Trophoblast cell (in vitro differentiated cells and primary cell): ENCODE measurements at places on chromosomes 13 and 19.
A peak's percentile ranks its signal among the peaks of the same experiment; 100 is the strongest.

DNA sequence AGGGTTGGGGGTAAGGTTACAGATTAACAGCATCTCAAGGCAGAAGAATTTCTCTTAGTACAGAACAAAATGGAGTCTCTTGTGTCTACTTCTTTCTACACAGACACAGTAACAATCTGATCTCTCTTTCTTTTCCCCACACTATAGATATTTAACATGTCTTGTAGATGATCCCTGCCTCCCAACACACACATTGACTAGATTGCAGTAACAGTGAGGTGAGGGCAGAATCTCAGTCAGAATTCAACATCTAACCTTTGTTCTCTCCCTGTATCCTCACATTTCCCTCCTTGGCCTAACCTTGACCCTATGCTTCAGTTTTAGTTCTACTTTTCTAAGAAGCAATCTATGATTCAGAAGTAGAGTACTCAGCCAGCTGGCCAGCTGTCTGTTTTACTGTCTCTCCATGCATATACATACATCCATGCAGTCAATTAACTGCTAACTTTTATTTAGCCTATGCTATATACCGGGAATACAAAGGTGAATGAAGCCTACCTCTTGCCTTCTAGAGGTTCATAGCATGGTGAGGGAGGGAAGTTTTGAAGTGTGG lies 18.1 kb downstream of the DNAJC15 start:
- no peaks in the 10 kb centered on the region for H3K27me3 ChIP-seq
- H3K36me3 ChIP-seq = no peaks in the 10 kb centered on the region
- H3K27ac ChIP-seq = peak overlapping the region; percentile 36

DNA sequence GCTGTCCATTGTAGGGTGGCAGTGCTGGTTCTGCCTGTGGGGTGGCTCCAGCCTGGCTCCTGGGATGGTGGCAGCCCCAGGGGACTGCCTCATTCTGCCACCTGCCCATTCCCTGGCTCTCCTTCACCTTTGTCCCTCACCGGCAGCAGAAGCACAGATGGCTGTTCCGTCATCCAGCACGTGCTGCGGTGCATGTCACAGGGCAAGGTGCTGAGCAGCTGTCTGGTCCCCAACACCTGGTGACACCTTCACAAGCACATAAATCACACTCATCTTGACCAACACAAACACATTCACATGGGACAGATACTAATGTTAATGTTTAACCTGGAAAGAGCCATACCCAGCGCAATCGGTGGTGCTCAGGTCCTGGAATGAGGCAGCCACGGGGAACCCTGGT lies 126.8 kb downstream of the UQCRFS1 start:
- no peaks in the 10 kb centered on the region for H3K4me1 ChIP-seq
- no peak overlapping the region for H3K4me3 ChIP-seq
- no peaks in the 10 kb centered on the region for H3K27me3 ChIP-seq
- no peak for DNase-seq
- H3K27ac ChIP-seq = no peak overlapping the region
- no peaks in the 10 kb centered on the region for H3K36me3 ChIP-seq

- no peaks in the 10 kb centered on the region for H3K36me3 ChIP-seq
- no peak overlapping the region for H3K27ac ChIP-seq
- H3K4me3 ChIP-seq = no peak overlapping the region
- no peak for DNase-seq
- H3K27me3 ChIP-seq = no peaks in the 10 kb centered on the region
These were observed 369.4 kb downstream of the OLFM4 start for GRCh38 chr13:53398051-53398450.

- H3K4me1 ChIP-seq = no peaks in the 10 kb centered on the region
- H3K27ac ChIP-seq = no peak overlapping the region
- no peak overlapping the region for H3K4me3 ChIP-seq
- H3K36me3 ChIP-seq = no peaks in the 10 kb centered on the region
- H3K27me3 ChIP-seq = no peaks in the 10 kb centered on the region
These were observed 122.2 kb downstream of the MAB21L1 start for GRCh38 chr13:35354285-35354684.

DNA sequence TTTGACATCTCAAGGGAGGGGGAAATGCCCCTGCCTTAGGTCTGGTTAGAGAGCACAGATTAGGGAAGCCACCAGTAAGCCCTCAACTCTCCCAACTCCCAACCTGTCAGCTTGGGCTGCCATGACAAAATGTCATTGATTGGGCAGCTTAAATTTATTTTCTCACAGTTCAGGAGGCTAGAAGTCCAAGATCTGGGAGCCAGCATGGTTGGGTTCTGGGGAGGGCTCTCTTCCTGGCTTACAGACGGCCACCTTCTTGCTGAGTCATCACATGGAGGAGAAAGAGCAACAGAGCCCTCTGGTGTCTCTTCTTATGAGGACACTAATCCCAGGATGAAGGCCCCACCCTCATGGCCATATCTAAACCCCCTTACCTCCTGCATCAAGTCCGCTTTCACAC lies 24.2 kb downstream of the C19orf12 start:
- no peaks in the 10 kb centered on the region for H3K27me3 ChIP-seq
- H3K36me3 ChIP-seq = no peaks in the 10 kb centered on the region
- peak; percentile 63 for DNase-seq
- no peak overlapping the region for H3K4me3 ChIP-seq
- H3K4me1 ChIP-seq = no peaks in the 10 kb centered on the region

DNA sequence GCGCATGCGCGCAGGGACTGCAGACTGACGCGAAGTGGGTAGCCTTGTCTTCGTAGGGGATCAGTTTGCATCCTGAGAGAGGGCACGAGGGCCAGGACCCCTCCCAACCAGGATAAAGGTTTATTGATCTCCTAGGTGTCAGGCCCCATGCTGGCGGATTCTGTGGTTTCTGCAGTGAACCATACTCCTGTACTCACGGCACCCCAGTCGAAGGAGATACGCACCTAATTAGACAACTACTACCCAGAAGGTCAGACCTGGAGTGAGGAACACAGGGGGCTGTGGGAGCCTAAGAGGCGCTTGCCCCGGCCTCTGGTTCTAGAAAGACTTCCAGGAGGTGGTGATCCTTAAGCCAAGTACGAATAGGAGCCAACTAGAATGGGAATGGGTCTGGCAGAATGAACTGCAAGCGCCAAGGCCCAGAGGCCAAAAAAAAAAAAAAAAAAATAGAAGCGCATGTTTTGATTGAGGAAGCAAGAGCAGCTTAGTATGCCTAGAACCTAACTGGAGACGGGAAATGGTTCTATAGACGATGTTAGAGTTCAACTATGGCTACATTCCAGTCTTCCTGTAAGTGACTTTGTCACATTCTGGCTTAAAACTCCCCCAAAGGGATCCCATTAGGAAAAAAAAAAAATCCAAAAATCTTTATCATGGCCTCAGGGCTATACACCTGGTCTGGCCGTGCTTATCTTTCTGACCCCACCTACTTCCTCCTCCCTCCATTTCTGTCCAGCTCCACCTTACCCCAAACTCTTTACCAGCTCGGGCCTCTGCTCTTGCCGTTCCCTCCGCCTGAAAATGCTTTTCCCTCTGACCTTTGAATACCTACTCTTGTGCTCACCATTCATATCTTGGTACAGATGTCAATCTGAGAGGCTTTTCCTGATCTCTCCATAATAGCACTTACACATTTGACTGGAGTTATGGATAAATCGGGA lies 902 bp upstream of the ZNF428 start:
- H3K4me1 ChIP-seq = peaks cover 7% of the 10 kb centered on the region
- H3K4me3 ChIP-seq = peak overlapping the region; percentile 76
- H3K27ac ChIP-seq = peak overlapping the region; percentile 78

- no peaks in the 10 kb centered on the region for H3K27me3 ChIP-seq
- no peak overlapping the region for H3K4me3 ChIP-seq
- peaks cover 31% of the 10 kb centered on the region for H3K4me1 ChIP-seq
- H3K27ac ChIP-seq = peak overlapping the region; percentile 83
- DNase-seq = peak; percentile 70
- no peaks in the 10 kb centered on the region for H3K36me3 ChIP-seq
These were observed 11.9 kb upstream of the GDF15 start for GRCh38 chr19:18373892-18374629.

DNA sequence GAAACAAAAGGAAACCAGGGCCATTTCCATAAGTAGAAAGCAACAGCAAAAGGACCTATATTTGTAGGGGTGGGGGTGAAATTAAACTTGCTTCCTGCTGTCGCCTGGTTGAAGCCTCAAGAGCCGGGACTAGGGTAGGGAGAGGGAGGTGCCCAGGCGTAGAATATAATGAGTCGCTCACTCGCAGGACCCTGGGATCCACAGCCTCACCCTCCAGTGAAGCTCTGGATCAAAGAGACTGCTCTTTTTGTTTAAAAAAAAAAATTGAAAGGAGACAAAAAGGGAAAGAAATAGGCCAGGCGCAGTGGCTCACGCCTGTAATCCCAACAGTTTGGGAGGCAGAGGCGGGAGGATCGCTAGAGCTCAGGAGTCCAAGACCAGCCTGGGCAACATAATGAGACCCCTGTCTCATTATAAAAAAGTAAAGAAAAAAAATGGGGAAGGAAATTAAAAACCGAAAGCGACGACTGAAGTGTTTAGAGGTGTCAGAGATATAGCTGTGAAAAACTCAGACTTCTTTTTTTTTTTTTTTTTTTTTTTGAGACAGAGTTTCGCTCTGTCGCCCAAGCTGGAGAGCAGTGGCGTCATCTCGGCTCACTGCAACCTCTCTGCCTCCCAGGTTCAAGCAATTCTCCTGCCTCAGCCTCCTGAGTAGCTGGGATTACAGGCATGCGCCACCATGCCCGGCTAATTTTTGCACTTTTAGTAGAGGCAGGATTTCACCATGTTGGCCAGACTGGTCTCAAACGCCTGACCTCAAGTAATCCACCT lies 10.9 kb upstream of the ADGRE5 start:
- H3K4me1 ChIP-seq = no peaks in the 10 kb centered on the region
- DNase-seq = no peak
- no peaks in the 10 kb centered on the region for H3K36me3 ChIP-seq
- no peak overlapping the region for H3K4me3 ChIP-seq

- DNase-seq = no peak
- H3K4me1 ChIP-seq = peaks cover 4% of the 10 kb centered on the region
- no peaks in the 10 kb centered on the region for H3K36me3 ChIP-seq
These were observed 35.6 kb upstream of the SPATA13 start for GRCh38 chr13:24124789-24125476.

- H3K36me3 ChIP-seq = no peaks in the 10 kb centered on the region
- no peak overlapping the region for H3K4me3 ChIP-seq
- H3K4me1 ChIP-seq = no peaks in the 10 kb centered on the region
- H3K27me3 ChIP-seq = no peaks in the 10 kb centered on the region
- DNase-seq = no peak
- H3K27ac ChIP-seq = no peak overlapping the region
These were observed 1887.4 kb downstream of the PCDH9 start for GRCh38 chr13:65342541-65343337.

DNA sequence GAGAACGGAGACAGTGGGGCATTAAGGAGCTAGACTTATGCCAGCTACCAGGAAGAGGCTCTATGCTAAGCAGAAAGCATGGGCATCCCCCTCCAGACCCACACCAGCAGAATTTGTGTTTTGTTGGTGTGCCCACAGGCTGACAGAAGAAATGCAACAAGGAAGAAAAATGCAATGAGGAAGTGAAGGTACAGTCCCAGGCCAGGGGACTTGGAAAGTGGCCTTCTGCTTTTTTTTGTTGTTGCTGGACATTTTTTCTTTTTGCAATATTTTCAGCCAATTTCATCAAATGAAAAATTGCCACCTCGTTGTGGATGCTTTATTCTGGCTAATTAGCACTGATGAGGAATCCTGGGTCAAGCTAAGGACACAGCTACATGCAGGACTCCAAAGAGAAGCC lies 167.7 kb downstream of the TSHZ3 start:
- no peaks in the 10 kb centered on the region for H3K4me1 ChIP-seq
- H3K4me3 ChIP-seq = no peak overlapping the region
- no peak overlapping the region for H3K27ac ChIP-seq

GRCh38 chr19:57103573-57104277 lies 16.1 kb upstream of the USP29 start:
- no peak overlapping the region for H3K27ac ChIP-seq
- peak; percentile 14 for DNase-seq
- H3K36me3 ChIP-seq = no peaks in the 10 kb centered on the region
- H3K4me3 ChIP-seq = no peak overlapping the region
- H3K4me1 ChIP-seq = no peaks in the 10 kb centered on the region

DNA sequence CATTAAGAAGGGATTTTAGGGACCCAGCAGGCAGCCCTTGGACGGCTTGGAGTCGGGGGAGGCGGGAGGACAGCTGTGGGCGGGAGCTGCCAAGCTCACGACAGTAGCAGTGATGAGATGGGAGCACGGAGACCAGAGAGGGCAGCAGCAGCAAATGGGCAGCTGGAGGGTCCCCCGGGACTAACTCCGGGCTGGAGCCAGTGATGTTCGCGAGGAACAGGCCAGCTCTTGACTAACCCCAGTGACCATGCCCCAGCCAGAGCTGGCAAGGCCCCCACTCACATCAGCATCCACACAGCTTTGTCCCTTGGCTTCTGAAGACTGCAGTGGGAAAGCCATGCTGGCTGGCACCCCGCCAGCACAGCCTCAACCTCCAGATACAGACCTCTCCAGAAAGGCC lies 81.9 kb downstream of the RAB20 start:
- H3K4me1 ChIP-seq = peaks cover 11% of the 10 kb centered on the region
- H3K36me3 ChIP-seq = peaks cover 82% of the 10 kb centered on the region
- no peak for DNase-seq
- no peak overlapping the region for H3K4me3 ChIP-seq

- no peak overlapping the region for H3K4me3 ChIP-seq
- no peak for DNase-seq
- H3K27me3 ChIP-seq = no peaks in the 10 kb centered on the region
- no peaks in the 10 kb centered on the region for H3K4me1 ChIP-seq
- H3K27ac ChIP-seq = no peak overlapping the region
These were observed 818.9 kb downstream of the OLFM4 start for GRCh38 chr13:53847502-53847901.

GRCh38 chr13:42653679-42654078 lies 79.7 kb downstream of the TNFSF11 start:
- H3K4me1 ChIP-seq = peaks cover 16% of the 10 kb centered on the region
- H3K4me3 ChIP-seq = no peak overlapping the region
- H3K27ac ChIP-seq = no peak overlapping the region

GRCh38 chr19:8069096-8069973 lies 16.8 kb downstream of the CCL25 start:
- no peak overlapping the region for H3K27ac ChIP-seq
- H3K36me3 ChIP-seq = peaks cover 8% of the 10 kb centered on the region
- H3K27me3 ChIP-seq = no peaks in the 10 kb centered on the region
- no peak overlapping the region for H3K4me3 ChIP-seq
- DNase-seq = peak; percentile 44
- no peaks in the 10 kb centered on the region for H3K4me1 ChIP-seq

DNA sequence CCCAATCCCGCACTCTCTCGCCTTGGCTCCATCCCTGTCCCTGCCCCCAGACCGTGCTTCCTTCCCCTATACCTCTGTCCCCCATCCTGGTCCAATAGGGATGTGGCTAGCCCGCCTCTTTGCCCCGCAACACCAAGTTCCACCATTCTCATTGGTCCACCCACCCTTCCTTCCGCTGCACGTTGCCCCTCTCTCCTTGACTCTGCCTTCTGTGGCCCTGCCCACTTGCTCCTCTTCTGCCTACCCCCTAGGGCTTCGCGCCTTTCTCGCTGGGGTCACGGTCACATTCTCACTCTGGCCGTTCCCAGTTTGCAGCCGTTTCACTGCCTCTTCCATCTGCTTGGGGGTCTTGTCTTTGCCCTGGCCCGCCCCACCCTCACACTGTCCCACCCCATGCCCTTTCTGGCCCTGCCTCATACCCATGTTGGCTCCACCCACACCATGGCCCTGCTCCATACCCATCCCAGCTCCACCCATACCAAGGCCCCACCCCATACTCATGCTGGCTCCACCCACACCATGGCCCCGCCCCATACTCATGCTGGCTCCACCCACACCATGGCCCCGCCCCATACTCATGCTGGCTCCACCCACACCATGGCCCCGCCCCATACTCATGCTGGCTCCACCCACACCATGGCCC lies 4.5 kb upstream of the ARHGAP45 start:
- peaks cover 12% of the 10 kb centered on the region for H3K36me3 ChIP-seq
- no peak for DNase-seq
- no peaks in the 10 kb centered on the region for H3K27me3 ChIP-seq
- H3K4me3 ChIP-seq = no peak overlapping the region
- H3K4me1 ChIP-seq = peaks cover 27% of the 10 kb centered on the region
